Foreskin fibroblast (primary cell): ENCODE measurements at places on chromosomes 6 and 20.
A peak's percentile ranks its signal among the peaks of the same experiment; 100 is the strongest.

GRCh38 chr20:57393321-57394120 lies 2.3 kb downstream of the RBM38 start:
- no peak for DNase-seq

DNA sequence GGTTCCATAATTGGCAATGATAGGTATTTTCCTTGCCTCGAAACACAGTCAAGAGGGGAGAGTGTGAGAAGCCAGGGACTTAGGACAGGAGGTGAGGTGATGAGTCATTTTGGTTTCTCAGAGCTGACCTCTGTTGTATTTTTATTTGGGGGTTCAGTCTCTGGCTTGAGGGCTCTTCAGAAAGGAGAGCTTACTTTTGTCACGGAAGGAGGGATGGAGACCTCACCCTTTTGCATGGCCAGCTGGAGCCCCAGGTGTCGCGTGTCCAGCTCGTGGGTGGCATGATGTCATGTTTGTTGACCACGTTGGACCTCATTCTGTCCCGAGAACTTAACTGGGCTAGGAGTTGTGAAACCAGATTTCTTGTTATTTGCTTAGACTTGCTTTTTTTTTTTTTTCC lies 293.9 kb downstream of the QKI start:
- no peak for DNase-seq

GRCh38 chr6:31651602-31652191 lies 764 bp downstream of the BAG6 start:
- peak; percentile 80 for DNase-seq

- DNase-seq = no peak
Measured at GRCh38 chr20:58783511-58784011, 67.1 kb downstream of the GNAS-AS1 start.

DNA sequence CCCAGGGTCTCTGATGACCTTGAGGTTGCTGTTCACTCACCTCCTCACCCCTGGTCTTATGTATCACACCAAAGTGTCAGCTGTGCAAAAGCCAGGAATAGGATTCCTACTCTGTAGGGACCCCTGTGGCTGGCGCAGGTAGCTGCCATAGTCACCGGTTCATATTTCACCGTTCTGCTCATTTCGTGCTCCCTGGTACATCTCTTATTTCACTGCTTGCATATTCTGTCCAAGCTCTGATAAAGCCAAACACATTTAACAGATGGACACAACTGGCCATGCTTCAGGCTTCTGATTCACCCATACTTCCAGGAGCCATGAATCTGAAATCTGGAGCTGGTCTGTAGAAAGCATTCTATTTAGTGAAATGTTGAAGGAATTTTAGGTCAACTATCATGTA lies 20.5 kb downstream of the SLC22A3 start:
- DNase-seq = no peak

DNA sequence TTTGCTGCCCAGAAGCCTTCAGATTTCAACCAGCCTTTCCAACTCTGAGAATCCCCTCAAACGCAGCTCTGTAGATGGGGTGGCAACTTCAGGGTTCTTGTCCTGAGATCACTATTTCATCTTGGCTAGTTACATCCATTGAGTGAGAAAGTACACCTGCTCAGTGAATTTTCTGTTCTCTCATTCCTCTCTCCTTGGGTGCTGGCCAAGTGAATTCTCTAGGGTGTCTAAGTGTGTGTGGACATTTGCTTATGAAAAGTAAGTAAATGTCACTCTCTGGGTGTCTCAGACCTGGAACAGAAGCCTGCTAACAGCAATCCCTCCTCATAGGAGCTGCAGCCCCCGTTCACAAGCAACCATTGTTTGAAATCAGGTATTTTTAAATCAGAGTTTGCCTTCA lies 3.8 kb downstream of the RIN2 start:
- no peak for DNase-seq

- DNase-seq = peak; percentile 44
Measured at GRCh38 chr6:132041706-132042105, 90.5 kb upstream of the CCN2 start.

DNA sequence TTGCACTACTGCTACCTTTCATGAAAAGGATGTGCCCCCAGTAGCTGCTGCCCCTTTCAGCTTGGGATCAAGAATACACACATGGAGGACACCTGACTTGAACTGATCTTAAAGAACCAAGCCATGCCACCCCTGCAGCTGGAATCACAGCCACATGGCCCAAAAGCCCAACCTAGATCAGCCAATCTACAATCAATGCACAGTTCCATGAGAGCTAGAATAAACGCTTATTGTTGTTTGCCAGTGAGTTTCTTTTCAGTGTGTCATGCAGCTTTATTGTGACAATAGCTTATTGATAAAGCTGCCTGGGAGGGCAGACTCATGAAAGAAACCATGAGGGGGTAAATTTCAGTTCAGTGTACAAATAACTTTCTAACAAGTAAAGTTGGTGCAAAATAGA lies 397.7 kb downstream of the PTPRT start:
- DNase-seq = no peak

- DNase-seq = no peak
Measured at GRCh38 chr20:24808616-24809015, 140.5 kb upstream of the CST7 start.

DNA sequence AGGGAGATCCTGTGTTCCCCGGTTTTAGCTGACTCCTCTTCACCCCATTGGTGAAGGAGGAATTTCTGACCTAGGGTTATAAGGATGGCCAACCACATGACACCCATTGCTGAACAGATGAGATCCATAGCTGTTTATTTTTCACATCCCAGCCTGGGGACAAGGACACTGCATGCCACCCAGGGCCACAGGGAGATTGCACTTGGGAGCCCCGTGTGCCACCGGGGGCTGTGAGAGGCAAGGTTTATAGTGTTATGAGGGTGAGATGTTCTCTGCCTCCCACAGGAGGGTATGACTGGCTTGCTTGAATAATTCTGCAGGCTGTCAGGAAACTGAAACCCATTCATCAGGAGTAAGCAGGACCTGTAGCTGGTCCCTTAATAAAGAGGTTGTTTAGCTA lies 14.7 kb upstream of the SLPI start:
- no peak for DNase-seq

- no peak for DNase-seq
Measured at GRCh38 chr20:9027626-9028025, 41.3 kb upstream of the PLCB4 start.

GRCh38 chr6:42394151-42394550 lies 57.6 kb downstream of the TRERF1 start:
- no peak for DNase-seq

- DNase-seq = peak; percentile 75
Measured at GRCh38 chr6:28474441-28475219, 31.3 kb upstream of the ZSCAN23 start.

GRCh38 chr20:41185013-41185757 lies 47.8 kb downstream of the PLCG1 start:
- DNase-seq = no peak

DNA sequence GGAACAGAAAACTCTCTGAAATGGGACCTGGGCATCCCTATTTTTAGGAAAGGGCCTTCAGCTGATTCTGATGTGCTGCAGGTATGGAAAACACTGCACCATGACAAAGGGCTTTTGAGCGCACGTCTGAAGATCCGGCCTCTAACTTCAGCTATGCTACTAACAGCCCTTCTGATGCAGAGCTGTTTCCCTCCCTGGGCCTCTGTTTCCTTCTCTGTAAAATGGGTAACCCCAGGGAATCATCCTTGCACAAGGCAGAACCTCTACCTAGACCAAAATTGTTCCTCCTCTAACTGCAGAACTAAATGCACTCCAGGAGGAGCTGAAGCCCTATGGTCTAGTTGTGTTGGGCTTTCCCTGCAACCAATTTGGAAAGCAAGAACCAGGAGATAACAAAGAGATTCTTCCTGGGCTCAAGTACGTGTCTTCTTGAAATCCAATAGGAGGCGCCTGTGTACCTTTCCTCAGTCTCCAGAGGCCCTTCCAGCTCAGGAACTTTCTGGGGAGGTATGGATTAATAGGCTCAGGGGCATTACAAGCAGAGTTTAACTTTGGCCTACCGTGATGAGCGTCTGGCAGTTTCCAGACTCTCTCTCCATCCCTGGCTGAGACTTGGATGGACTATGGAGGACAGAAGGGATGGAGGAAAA lies 5.9 kb downstream of the GPX5 start:
- DNase-seq = no peak

DNA sequence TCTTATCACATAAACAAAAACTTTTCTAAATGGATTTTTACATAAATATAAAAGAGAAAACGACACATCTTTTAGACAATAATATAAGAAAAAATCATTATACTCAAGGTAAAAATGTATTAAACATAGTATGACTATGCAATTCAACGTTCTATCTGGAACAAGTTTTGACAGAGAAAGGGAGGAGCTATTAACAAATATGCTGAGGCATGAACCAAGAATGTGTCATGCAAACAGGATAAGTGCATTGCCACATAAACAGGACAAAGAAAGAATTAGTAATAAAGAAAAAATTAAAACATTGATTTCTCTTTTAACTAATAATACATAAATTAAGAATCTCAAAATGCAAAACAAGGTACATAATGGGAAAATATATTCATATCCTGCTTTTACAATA lies 1353.4 kb upstream of the GJE1 start:
- DNase-seq = peak; percentile 62

- DNase-seq = no peak
Measured at GRCh38 chr6:110334423-110335180, 23.5 kb downstream of the METTL24 start.

DNA sequence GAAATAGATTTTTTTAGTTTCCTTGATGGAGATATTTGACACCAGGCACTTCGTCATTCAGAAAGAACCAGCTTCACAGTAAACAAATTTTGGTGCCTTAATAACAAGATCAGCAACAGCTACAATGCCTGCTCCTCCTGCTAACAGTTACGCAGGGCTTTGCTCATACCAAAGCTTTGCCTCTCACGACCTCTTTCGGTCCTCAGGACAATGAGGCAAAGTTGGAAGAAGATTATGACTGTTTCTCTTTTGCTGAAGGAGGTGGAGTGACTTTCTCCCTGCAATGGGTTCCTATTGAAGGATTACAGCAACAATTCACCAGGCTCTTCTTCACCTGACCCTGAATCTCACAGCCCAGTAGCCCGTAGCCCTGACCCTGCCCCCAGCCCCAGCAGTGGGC lies 440.1 kb downstream of the PREX1 start:
- no peak for DNase-seq

GRCh38 chr6:104597541-104598050 lies 262.1 kb downstream of the HACE1 start:
- DNase-seq = peak; percentile 10

DNA sequence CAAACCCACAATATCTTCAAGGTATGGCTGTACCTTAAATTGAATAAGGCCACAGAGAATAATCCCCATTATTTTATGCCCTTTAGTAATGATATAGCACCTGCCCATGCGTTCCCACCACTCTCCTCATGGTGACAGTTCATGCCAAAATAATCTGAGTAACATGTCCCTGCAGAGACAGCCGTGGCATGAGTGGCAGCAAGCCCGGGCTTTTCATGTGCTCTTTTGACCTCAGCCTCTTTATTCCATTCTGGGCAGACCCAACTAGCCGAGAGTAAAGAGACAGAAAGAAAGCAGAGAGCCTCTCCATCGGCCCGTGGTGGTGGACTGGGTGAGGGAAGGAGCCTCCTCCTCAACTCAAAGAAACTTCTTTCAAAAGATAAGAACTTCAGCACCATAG lies 19.9 kb upstream of the POPDC3 start:
- no peak for DNase-seq

DNA sequence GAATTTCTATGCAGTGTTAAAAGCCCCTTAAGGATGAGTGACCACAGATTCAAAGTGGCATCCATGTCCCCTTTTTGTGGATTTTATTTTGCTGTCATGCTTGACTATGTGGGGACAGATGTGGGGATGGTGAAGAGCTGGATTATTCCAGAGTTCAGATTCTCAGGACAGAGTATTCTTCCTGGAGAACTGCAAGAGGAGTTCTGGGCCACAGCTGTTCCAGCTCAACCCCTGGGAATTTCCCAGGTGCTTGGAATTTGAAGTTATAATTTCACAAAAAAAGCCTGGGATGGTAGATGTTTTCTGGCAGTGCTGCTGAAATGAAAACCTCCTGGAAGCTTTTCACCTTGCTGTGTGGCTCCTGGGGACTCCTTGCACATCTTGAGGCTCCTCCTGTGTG lies 671.8 kb upstream of the MARCKS start:
- DNase-seq = no peak

DNA sequence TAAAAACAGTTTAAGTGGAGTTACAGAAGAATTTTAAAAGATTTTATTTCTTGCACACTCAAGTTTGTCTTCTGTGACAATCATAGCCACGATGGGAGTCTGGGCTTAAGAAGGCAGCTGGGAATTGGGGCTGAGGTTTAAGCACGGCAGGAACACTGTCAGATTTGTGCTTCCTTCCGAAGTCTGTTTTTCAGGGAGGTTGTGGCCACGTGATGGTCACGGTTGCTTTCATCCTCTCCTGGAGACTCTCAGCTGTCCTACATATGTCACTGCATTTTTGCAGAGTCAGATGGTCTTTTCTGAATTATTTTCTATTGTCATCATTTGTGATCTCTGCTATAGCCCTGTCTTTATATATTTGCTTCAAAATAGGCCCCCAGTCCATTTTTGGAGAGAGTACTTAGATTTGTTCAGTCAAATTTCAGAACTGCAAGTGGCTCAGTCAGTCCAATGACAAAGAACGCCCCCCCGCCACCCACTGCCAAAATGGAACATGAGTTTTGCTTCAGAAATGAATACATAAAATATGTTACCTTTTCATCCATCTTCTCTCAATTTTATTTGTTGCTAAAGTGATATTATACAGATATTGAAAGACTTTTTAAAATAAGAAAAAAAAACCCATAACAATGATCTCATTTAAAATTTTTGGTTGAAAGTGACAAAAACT lies 111.8 kb upstream of the ZFP64 start:
- DNase-seq = no peak

DNA sequence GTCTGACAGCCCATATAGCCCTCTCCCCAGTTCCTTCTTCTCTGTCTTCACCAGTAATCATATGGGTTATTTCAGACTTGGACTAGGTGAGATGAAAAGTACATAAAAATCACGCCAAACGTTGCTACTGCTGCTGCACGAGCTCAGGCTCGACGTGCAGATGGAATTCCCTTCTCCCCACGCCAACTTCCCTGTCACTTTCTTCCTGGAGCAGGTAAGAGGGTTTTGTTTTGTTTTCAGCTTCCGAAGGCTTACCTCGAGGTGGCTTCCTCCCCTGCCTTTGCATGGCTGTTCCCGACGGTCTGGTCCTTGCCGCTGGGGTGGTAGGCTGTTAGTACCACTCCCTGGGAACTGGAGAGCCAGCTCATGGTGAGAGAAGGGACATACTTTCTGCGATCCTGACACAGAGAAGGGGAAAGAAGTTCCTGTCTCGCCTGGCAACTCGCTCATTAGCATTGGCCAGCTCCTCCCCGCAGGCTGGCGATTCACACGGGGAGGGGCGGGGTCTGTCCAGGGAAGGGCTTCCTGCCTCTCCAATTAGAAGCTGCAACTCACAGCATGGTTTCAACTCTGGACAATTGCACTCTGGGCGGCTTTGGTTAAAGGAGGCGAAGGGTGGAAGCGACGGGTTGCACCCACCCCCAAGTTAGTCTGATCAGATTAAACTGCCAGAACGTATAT lies at the start of gene ARHGAP18:
ARHGAP18 (minus strand) TSS at position 409 of the 681 bp plus-strand sequence; CDS start at position 368, 41 bp downstream.
- peak; percentile 96 for DNase-seq

GRCh38 chr6:165571721-165572132 lies 91.3 kb downstream of the PDE10A start:
- no peak for DNase-seq

- DNase-seq = peak; percentile 37
Measured at GRCh38 chr20:4195499-4195898, 180.1 kb upstream of the RNF24 start.
